ENCODE measurements at places on chromosomes 2 and 18. TPM values are rescaled to one million over a fixed set of nuclear protein-coding genes. Genes with fewer than 3 reads are reported as not detected.

SRSF7 gene
- total RNA-seq = 71.8 TPM

DNA sequence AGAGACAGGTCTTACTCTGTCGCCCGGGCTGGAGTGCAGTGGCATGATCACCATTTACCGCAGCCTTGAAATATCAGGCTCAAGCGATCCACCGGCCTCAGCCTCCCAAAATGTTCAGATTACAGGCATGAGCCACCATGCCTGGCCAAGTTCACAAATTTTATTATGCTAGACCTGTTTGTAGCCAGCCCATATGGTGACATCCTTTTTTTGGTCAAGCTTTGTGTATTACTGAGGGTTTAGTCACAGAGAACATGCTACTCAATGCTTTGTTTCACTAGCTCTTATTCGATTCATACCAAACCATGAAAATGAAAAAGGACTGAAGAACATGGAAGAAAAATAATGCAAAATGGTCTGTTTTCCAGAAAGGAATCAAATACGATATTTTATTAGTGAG, 41.4 kb downstream of the DGKD start:
- no peak for DNase-seq

CAPN10 gene
- total RNA-seq = 16.7 TPM

DNA sequence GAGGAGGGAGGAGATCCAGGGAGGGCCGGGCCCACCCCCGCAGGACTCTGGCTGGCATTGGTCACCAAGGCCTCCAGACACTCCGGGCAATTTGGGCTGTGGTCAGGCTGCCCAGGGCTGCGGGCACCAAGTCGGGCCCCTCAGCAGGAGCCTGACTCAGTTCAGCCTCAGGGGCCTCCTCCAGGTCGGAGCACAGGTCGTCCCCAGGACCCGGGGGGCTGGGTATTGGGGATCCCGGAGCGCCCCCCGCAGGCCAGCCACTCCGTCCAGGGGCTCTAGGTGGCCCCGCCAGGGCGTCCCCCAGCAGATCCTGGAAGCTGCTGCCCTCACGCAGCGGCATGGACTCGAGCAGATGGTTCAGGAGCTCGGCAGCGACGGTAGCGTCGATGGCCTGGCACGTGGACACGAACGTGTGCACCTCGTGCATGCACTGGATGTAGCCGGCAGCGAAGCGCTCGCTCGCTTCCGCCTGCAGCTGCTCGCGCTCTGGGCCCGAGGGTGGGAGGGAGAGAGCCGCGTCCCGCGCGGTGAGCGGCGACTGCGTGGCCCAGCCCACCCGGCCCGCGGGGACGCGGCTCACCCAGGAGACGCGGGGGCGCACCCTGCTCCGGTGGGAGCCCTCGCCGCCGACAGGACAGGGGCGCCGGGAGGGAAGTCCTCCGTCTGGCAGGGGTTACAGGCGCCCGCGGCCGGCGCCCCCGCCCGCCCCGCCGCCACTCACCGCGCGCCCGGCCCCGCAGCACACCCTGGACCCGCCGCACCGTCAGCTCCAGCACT, 884 bp downstream of the HES6 start:
- DNase-seq = no peak

GRCh38 chr18:7132356-7133150, 15.0 kb upstream of the LAMA1 start:
- DNase-seq = no peak

GRCh38 chr18:44841752-44842587, 161.3 kb downstream of the SETBP1 start:
- DNase-seq = no peak

GRCh38 chr2:42021464-42021863, 26.4 kb upstream of the PKDCC start:
- no peak for DNase-seq

LRRTM1 gene
- 1.2 TPM for total RNA-seq

FAM237A gene
- not detected for total RNA-seq

DNA sequence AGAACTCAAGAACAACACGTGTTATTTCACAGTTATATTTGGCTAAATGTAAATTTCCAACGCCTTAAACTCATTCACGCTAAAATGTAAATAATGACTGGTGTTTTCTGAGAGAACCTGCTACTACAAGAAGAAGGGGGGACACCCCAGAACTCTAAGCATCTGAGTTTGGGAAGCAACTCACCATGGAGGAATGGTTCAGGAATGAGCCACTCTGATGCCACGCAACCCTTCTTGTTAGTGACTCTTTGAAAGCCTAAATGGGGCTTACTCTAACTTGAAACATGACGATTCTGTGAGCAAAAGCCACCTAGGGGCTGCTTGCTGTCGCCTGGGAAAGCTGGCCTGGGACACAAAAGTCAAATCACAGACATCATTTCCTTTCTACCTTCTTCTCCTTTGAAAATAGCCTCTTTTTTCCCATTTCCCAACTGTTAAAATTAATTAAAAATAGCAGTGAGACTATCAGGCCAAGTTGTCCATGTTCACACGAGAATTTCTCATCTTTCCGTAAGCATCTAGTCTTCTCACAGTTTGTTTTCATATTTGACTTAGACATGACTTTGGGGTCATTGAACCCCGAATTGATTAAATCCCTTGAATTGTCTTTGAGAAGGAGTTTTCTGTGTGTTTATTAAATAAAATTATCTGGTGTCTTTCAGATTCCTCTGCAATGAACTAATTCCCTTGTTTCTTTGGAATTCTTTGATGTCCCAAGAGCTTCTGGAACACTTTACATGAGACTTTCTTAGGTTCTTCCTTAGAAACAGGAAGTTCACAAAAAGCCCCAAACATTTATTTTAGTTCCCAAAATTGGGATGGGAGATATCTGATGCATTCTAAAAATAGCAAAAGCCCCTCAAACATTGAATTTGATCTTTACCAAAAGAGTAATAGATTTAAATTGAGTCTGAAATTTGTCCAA, 75.5 kb upstream of the CABLES1 start:
- no peak for DNase-seq

DNA sequence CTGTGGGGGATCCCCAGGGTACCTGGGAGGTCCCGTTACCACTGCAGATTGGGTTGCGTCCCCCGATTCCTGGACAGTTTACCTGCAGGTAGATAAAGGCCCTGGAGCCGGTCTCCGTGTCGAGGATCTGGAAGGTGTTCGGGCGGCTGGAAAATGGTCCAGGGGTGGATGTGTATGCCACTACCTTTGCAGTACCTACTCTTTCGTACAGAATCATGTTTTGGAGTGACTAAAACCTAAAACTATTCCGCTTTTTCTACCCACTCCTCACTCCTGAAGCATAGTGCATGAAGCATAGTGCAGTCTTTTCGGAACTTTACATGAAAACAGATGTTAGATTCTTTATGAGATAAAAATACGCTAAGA, 418 bp downstream of the WDR75 start:
- DNase-seq = no peak

GRCh38 chr2:3277050-3277747, 100.4 kb downstream of the EIPR1 start:
- DNase-seq = no peak
